Lung microvascular endothelial cell (primary cell): ENCODE measurements at places on chromosomes 5 and 9. TPM values are rescaled to one million over a fixed set of nuclear protein-coding genes. Genes with fewer than 3 reads are reported as not detected.

The CCL28 gene
- total RNA-seq: 0.65 and 2.6 TPM in 2 replicates

The UQCRQ gene
- total RNA-seq: 91.5 and 111 TPM in 2 replicates

The PLCXD3 gene
- total RNA-seq: 0.20 and 0.44 TPM in 2 replicates

The MAP1B gene
- total RNA-seq: 41.1 and 41.4 TPM in 2 replicates

The PCDHB16 gene
- total RNA-seq: 0.22 and 0.99 TPM in 2 replicates

The FER gene
- total RNA-seq: 10.0 and 18.3 TPM in 2 replicates

The AHRR gene
- 1.4 and 2.4 TPM in 2 replicates for total RNA-seq

The PCDHB9 gene
- total RNA-seq: 0.22 and 0.40 TPM in 2 replicates

The PCDHGA6 gene
- 1.7 and 2.4 TPM in 2 replicates for total RNA-seq

The FBP2 gene
- not detected in 2 replicates for total RNA-seq

The PARP8 gene
- 0.22 and 0.99 TPM in 2 replicates for total RNA-seq

The BAAT gene
- not detected in 2 replicates for total RNA-seq

The IFNA2 gene
- total RNA-seq: not detected in 2 replicates

The SNAPC4 gene
- total RNA-seq: 3.0 and 3.7 TPM in 2 replicates

The CTXN3 gene
- not detected in 2 replicates for total RNA-seq

The GFM2 gene
- total RNA-seq: 23.8 and 31.3 TPM in 2 replicates

The PCDHB13 gene
- total RNA-seq: 0.87 and 2.6 TPM in 2 replicates

The SCGB3A1 gene
- 0.44 and 0.60 TPM in 2 replicates for total RNA-seq

The ITGA1 gene
- 43.8 and 44.2 TPM in 2 replicates for total RNA-seq

The LEAP2 gene
- total RNA-seq: under 0.01 TPM in 1 of 2 replicates, not detected in the other

The LCN2 gene
- total RNA-seq: not detected in 2 replicates

The FREM1 gene
- total RNA-seq: not detected in 2 replicates

The ELOVL7 gene
- total RNA-seq: under 0.01 TPM in 2 replicates

The ARL14EPL gene
- under 0.01 TPM in 2 replicates for total RNA-seq

The SLC6A3 gene
- not detected in 2 replicates for total RNA-seq

The DMRT2 gene
- total RNA-seq: not detected in 2 replicates

The TNC gene
- total RNA-seq: under 0.01 and 0.22 TPM in 2 replicates

The EQTN gene
- not detected in 2 replicates for total RNA-seq

The CCDC183 gene
- 0.22 and 1.4 TPM in 2 replicates for total RNA-seq

The EMB gene
- under 0.01 TPM in 2 replicates for total RNA-seq

The DMRT3 gene
- total RNA-seq: not detected in 2 replicates

The CORO2A gene
- total RNA-seq: 0.20 and 0.22 TPM in 2 replicates

The LCN15 gene
- 0.22 TPM in 1 of 2 replicates, not detected in the other for total RNA-seq

The ENTPD2 gene
- not detected in 2 replicates for total RNA-seq

The ROR2 gene
- total RNA-seq: under 0.01 TPM in 1 of 2 replicates, not detected in the other

The HMCN2 gene
- under 0.01 TPM in 1 of 2 replicates, not detected in the other for total RNA-seq

The PRR7 gene
- 1.2 and 2.2 TPM in 2 replicates for total RNA-seq

The SPATA31E1 gene
- not detected in 2 replicates for total RNA-seq

The ANKRD20A1 gene
- total RNA-seq: 0.87 and 4.4 TPM in 2 replicates
